ENCODE measurements at places on chromosomes 12 and 14. TPM values are rescaled to one million over a fixed set of nuclear protein-coding genes. Genes with fewer than 3 reads are reported as not detected.

DNA sequence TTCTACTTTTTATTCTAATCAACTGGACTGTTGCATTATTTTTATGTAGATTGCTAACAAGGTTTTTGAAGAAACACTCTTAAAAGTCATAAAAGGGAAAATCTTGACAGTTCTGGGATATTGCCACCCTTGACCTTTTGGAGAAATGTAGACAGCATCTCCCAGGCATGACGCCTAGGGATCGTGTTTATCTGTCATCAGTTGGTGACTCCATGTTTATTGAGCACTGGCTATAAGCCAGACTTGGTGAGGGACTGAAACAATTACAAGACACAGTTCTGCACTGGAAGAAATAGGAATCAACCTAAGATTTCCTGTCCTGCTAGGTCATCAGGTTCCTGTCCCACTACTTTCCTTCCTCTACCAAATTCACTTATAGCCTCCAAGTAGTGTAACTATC lies 34.5 kb downstream of the HMGA2 start:
- peaks cover 19% of the 10 kb centered on the region for H3K36me3 ChIP-seq
- no peak overlapping the region for H3K27ac ChIP-seq
- no peak overlapping the region for H3K4me3 ChIP-seq
- peaks cover 10% of the 10 kb centered on the region for H3K4me1 ChIP-seq
- no peak for DNase-seq
- H3K27me3 ChIP-seq, result no peaks in the 10 kb centered on the region

DNA sequence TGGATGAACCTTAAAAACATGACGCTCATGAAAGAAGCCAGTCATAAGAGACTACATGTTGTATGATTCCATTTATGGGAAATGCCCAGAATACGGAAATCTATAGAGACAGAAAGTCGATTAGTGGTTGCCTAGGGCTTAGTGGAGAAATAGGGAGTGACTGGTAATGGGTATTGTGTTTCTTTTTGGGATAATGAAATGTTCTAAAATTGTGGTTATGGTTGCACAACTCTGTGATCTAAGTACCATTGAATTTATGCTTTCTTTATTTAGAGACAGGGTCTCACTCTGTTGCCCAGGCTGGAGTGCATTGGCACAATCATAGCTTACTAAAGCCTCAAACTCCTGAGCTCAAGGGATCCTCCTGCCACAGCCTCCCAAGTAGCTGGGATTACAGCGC lies 8.0 kb downstream of the RBMS2 start:
- peaks cover 13% of the 10 kb centered on the region for H3K4me1 ChIP-seq
- DNase-seq, result no peak
- no peak overlapping the region for H3K4me3 ChIP-seq
- H3K27ac ChIP-seq, result no peak overlapping the region

TPH2 gene
- total RNA-seq, result 0.23 TPM

DNA sequence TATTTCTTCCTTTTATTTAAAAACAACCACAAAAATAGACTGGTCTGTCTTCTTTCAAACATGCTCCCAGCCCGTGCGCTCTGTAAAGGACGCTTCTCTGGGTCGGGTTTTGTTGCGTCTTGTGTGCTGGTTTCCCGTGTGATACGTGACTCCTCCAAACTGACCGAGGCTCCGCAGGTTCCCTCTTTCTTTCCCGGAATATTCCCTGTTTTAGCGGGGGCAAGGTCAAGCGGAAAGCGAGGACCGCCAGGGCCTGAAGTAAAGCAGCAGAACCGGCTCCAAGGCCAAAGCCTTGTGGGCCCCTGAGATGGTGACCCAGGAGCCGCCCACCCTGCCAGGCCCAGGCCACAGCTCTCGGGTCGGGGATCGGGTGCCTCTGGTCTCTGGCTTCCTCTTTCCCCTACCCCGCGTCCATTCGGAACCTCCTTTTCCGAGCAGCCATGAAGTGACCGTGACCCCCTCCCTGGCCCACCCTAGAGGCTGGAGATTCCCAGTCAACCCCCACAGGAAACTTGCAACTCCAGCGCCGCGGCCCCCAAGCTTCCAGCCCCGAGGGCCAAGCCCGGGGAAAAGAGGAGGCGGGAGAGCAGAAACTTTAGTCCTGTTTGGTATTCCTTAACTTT lies 885 bp upstream of the HOXC10 start:
- DNase-seq, result no peak
- no peak overlapping the region for H3K4me3 ChIP-seq
- peaks cover 3% of the 10 kb centered on the region for H3K4me1 ChIP-seq
- H3K27ac ChIP-seq, result no peak overlapping the region

CCDC196 gene
- not detected for total RNA-seq

P2RX2 gene
- not detected for total RNA-seq

DNA sequence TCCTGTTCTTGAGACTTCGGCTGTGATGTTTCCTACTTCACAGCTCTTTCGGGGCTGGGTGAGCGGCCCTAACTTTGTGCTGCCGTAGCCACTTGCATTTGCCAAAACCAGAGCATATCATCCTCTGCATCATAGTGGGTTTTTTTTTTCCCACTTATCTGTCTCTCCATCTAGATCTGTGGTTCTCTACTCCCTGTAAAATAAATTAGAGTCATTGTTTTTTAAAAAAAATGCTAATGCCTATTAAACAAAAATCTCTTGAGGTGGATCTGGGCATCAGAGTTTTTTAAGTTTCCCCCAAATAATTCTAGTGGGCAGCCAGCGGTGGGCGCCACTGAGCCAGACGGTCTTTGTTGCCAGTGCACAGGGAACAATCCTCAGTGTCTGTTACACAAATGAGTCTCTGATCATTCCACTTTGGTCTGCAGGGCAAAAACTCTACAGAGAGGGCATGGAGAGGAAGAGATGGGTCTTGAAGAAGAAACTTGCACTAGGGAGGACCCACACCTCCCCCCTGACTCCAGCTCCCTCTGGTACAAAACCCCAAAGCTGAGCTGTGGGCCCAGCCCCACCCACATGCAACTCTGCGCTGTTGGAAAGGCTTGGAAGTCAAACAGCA lies 62.4 kb upstream of the BCL2L14 start:
- peak overlapping the region; percentile 31 for H3K27ac ChIP-seq
- peak; percentile 9 for DNase-seq
- H3K27me3 ChIP-seq, result no peaks in the 10 kb centered on the region

RFLNA gene
- 2.1 TPM for total RNA-seq

TCP11L2 gene
- 1.4 TPM for total RNA-seq

TMEM179 gene
- 19.4 TPM for total RNA-seq

DNA sequence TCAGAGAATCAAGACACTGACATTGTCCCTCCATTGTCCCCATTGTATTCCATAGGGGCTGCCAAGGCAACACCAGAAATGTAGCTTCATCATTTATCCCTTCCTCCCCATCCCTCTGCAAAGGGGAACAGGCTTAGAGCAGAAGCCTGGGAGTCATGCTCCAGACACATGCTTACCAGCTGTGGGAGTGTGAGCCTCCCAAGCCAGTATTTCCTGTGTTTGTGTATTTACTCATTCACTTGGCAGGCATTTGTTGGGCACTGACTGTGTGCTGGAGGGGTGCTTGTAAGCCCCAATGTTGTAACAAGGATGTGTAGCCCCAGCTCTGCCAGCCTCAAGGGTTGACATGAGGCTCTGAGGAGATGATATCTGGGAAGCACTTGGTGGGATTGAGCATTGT lies 46.0 kb upstream of the TCL1A start:
- no peak overlapping the region for H3K27ac ChIP-seq
- no peaks in the 10 kb centered on the region for H3K36me3 ChIP-seq
- no peaks in the 10 kb centered on the region for H3K4me1 ChIP-seq
- no peak overlapping the region for H3K4me3 ChIP-seq
- H3K27me3 ChIP-seq, result peaks cover 17% of the 10 kb centered on the region

Data from neural crest cell (in vitro differentiated cells).